ENCODE measurements at places on chromosomes 4 and X.

DNA sequence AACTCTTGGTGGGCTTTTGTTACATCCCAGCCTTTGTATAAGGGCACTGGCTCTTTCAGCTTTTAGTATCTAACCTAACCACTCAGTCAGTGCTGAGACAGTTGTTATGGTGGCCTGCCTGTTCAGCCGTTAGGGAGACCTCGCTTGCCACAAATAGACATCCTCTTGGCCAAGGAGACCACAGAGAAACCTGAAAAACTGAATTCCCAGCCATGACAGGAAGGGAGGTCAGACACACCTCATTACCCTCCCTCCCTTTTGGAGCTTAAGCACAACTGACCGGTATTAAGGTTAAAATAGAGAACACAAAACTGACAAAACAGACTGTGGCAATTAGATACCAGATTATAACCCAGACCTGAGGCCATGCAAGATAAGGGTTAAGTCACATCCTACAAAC lies 1639.3 kb downstream of the RPA4 start:
- no peak for DNase-seq

DNA sequence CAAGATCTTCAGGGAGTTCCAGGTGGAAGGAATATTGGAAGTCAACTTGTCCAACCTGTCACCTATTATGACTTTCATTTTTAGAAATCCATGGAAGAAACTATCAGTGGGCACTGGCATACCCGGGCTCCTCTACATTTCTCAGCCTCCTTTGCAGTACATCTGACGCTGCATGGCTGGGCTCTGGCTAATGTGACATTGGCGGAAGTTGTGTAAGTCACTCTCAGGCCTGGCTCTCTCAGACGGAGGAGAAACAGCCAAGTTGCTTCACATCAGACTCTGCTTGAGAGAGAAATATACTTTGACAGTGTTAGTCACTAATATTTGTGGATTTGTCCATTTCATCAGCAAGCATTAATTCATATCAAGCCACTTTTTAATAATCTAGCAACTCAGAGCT lies 4.5 kb downstream of the DCHS2 start:
- no peak for DNase-seq

DNA sequence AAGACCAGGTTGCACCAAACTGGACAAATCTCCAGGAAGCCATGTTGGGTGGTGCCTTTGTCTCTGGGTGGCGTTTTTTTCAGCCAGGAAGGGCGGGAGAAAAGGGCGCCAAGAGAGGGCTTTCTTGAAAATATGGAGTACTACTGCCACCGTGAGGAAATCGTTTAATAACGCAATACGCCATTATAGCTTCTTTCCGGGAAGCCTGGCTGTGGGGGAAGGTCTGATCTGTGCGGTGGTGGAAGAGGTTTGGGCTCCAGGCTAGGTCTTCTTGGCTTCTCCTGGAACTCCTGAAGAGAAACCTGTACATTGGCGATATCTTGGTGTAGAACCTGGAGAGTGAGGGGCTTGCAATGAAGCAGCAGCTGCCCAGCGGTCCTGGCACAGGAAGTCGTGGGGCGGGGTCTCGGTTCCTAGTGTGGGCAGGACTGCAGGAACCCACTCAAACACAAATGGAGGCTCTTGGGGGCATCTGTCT lies 202.7 kb downstream of the OR13H1 start:
- DNase-seq = no peak

GRCh38 chr4:153083447-153083947 lies 120.7 kb upstream of the TRIM2 start:
- DNase-seq = no peak

DNA sequence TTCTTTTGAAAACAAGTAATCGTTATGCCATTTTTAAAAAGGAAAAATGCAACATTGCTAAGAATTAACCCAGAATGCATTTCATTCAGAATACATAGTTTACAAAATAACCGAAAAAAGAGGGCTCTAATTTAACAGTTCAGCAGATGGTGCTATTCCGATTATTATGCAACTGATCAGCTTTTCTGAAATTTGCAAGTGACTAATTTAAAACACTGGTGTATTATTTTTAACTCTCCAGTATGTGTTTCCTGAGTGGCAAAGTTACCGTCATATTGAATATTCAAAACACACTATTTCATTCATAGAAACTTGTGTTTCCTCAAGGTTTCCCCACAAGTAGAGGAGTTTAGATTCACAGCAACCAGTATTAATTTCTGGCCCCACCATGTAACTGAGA lies 21.1 kb downstream of the ZBTB49 start:
- no peak for DNase-seq

DNA sequence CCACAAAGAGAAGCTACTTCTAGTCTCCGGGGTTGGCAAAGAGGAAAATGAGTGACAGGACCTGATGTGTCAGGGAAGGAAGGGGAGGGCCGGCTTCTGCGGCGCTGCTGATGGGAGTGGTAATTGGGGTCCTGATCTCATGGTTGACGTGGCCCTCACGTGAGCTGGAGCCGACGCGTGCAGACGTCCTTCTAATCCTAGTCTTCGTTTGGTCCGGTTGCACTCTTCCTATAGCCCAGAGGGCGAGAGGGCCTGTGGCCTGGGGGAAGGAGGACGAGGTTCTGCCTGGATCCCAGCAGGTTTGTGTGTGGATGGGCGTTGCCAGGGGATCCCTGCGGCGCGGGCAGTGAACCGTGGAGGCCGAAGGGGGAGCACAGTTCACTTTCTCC lies at the start of gene ARMCX1:
Gene ARMCX1 (plus strand): TSS at position 186 of the 389 bp plus-strand sequence. CDS start 2,384 bp downstream, outside the sequence.
- no peak for DNase-seq

DNA sequence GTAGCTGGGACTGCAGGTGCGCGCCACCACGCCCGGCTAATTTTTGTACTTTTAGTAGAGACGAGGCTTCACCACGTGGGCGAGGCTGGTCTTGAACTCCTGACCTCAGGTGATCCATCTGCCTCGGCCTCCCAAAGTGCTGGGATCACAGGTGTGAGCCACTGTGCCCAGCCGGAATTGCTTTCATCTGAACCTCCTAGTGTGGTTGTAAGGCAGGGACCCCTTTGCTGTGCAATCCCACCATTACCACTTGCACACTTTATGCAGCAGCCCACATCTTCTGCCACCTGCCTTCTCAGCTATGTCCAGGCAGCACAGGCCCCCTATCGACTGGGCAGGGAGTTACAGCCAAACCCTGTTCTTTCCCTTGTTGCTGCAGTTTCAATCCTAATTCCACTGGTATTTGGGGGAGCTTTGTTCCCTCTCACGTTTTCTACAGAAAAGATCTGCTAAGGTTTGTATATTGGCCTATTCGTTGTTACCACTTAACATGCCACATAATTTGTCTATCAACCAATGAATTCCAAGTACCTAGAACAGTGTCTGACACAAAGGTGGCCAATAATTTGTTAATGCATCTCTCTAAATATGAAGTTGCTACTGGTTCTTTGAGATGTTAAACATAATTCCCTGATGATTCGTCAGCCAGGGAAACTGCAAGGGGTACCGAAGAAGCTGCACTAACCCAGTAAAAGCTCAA lies 6.5 kb downstream of the RPL39 start:
- DNase-seq = no peak

DNA sequence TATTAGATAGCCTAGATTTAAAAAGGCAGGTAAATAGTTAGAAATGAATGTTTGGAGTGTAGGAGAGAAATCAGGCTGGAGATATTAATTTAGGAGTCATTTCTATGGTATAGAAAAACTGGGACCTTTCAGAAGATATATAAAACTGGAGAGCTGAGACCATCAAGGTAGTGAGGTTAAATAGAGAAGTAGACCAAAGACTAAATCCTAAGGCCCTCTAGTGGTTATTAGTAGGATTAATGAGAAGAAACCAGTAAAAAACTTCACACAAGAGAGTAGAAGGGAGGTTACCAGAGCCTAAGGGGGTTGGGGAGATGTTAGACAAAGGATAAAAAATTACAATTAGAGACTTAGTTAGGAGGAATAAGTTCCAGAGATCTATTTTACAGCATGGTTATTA lies 351.0 kb upstream of the SPANXN1 start:
- DNase-seq = no peak

DNA sequence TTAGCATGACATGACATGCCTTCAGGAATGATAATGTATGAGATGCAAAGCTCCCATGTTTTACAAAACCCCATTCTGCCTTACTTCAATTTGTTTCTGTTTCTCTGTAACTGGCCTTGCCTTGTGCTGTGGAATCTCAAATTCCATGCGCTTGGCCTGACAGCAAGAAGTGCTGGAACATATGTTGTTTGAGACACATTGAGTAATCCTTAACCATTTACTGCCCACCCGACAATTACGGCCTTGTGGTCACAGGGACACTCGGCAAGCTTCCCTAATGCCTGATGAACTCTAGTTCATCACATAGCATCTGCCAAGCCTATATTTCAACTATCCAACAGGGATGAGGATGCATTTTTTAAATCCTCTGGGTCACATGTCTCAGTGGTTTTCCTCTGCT lies 226.4 kb upstream of the CASK start:
- DNase-seq = no peak

DNA sequence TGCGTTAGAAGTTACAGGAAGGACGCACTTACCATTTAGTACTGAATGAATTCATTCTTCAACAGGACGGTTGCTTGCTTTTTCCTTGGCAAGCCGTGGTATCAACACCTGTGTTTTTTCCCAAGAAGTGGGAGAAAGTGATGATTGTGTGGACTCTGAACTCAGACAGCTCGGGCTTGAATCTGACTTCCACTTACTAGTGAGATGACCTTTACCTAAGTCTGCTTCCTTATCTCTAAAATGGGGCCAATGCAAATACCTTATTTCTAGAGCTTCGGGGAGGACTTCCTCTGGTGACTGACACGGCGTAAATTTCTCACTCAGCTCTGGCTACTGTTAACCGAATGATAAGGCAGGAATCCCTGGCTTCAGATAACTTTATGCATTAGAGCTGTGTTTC lies 146.8 kb upstream of the RBPJ start:
- DNase-seq = no peak

DNA sequence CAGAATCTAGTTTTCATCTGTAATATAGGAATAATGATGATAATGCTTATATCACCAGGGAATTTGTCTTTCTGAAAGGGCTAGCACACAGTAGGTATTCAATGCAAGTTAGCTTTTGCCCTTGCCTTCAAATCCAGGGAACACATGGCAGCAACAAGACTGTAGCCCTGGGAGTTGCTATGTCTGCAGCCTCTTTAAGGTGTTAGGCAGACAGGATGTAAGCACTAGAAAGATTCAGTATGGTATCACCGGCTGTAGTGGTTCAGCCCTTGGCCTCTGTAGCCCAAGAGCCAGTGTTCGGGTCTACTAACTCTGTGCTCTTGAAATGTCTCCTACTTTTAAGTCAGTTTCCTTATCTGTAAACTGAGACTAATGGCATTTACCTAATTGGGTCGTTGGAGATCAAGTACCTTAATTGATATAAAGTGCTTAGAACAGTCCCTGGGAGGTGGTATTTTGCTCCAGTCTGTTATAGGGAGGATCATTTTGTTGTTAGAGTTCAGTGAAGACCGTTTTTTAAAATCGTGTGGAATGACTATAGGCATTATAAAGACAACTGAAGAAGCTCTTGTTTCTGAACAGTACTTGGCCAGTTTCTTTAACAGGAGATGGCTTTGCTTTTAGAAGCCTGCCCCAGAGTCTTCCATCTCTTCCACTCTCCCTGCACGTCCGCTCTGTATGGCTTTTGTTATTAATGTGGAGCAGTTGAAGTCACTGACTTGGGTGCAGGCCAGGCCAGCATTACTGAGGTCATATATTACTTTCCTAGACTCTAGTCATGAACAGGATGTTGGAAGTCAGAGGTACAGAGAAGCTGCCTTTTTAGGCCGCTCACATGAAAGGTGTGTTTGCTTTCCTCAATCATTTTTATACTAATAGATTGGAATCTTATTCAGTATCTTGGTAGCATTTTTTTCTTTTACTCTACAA lies 44.8 kb downstream of the GAB1 start:
- DNase-seq = no peak

DNA sequence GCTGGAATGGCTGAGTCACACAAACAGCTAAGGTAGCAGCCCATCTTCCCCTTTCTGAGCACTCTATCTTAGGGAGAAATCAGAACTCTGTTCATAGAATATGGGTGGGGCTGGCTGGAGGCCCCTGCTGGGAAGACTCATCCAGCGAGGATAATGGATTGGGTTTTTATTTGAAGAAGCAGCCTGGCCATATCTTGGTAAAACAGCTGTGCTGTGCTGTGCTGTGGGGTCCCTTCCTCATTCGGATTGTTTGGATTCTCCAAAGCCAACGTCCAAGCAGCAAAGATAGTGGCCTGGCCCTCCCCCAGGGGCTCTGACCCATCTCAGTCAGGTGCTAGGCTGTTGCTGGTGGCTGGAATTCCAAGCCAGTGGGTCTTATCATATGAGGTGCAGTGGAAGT lies 63.8 kb downstream of the ZNF718 start:
- DNase-seq = no peak

DNA sequence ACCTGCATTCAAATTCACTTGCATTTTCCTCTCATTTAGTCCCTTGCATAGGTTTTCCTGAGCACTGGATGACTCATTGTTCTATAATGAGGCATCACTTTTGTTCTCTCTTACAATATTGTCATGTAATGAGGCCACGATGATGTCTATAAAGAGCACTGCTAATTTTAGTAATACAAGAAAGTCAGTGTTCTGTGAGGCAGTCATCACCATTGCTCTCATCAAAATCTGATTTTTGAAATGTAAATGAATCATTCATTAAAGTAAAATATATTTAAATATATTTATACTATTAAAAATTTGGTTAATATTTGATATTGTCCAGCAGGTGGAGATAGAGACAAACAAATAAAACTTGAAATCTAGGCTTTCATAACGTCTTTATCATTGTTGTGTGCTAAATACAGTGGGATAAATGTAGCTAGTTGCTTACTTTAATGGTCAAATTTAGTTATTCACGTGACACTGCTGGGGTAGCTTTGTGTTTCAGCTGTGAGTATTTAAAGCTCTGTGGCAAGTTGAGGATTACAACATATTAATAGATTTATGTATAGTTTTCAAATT lies 15.4 kb downstream of the HMGB2 start:
- no peak for DNase-seq

DNA sequence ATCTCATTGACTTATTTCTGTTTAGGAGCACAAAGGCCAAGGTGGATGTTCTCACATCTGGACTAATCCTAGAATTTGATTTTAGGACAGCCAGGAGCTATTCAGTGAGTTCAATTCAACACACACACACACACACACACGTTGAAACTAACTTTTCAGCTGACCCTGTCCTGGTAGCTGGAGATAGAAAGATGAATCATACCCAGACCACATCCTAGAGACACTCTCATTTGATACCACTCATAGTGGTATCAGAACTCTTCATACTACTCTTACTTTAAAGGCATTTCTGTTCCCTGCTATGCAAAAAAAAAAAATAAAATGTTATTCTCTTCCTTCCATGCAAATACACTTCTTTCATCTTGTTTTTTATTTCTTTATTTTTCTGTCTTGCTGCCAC lies 36.7 kb downstream of the KLF8 start:
- no peak for DNase-seq

Measured in activated gamma-delta T cell (primary cell).